Posterior cingulate gyrus (tissue), 11 donors: ENCODE measurements at places on chromosomes 11 and 22.
A peak's percentile ranks its signal among the peaks of the same experiment; 100 is the strongest.

DNA sequence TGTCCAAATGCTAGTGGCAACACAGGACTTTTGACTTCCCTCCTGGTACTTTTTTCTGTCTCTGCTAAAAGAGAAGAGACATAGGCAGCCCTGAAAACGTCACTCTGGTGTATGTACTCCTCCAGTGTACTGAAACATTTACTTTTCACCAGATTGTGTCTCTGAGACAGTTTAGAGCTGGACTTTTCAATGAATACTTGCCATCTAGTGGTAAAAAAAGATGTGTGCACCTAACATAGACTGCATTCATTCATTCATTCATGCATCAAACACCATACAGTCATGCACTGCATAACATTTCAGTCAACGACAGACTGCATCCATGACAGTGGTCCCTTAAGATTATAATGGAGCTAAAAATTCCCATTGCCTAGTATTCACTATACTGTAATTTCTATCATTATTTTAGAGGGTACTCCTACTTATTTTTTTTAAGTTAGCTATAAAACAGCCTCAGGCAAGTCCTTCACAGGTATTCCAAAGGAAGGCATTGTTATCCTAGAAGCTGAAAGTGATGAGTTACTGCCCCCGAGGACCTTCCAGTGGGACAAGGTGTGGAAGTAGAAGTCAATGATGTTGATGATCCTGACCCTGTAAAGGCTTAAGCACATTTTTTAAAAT is 186.2 kb downstream of the SPON1 start:
- no peak for DNase-seq

DNA sequence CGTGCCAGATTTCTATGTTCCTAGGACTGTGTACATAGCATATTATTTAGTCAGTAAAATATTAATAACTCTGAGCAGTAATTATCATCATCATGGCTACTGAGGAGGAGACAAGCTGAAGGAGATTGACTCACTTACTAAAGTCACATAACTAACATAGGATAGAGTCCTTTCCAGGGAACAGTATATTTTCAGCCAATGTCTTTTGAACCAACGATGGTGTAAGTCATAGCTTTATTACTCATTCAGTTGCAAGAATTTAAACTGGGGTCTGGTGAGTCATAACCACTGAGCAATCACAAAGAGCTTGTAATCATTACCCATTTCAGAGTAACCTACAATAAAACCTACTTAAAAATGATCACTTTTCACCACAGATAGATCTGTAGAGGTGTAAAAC is 1564.8 kb upstream of the TENM4 start:
- no peak for DNase-seq

- no peak for DNase-seq
Measured at GRCh38 chr11:64879244-64879900, 951 bp upstream of the EHD1 start.

- DNase-seq = no peak
Measured at GRCh38 chr22:45064313-45065278, 54.8 kb upstream of the PHF21B start.

- DNase-seq = no peak
Measured at GRCh38 chr11:27599217-27599616, 92.6 kb upstream of the LIN7C start.

GRCh38 chr11:131652231-131652630 is 281.8 kb downstream of the NTM start:
- no peak for DNase-seq

- DNase-seq = no peak
Measured at GRCh38 chr11:36033936-36034335, 90.1 kb downstream of the LDLRAD3 start.

DNA sequence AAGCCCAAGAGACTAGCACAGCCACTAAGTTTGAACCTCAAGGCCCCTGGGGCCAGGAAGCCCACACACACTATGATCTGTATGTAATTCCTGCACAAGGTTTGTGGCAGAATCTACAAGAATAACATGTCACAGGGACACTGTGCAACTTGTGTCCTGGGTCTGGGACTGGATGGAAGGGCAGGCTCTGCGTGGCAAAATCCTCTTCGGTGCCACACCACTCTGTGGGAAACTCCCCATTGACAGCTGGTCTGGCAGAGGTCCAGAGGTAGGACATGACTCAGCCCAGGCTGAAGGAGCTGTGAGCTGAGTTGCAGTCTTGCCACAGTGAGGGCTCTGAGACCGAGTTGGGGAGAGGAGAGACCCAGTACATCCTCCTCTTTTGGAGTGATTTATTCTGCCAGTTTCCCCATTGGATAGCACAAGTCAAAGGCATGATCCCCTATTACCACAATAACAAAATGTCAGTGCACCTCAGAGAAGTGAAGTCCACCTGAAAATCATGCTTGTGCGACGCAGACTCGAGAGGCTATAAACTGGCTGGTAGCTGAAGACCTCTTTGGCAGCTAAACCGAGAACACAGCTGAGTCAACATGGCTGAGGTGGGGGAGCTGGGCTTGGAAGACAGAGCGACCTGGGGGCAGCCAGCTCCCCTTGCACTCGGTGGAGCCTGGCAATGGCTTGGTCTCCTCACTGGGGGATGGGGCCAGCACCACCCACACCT is 23.3 kb upstream of the SERPIND1 start:
- peak; percentile 66 for DNase-seq

DNA sequence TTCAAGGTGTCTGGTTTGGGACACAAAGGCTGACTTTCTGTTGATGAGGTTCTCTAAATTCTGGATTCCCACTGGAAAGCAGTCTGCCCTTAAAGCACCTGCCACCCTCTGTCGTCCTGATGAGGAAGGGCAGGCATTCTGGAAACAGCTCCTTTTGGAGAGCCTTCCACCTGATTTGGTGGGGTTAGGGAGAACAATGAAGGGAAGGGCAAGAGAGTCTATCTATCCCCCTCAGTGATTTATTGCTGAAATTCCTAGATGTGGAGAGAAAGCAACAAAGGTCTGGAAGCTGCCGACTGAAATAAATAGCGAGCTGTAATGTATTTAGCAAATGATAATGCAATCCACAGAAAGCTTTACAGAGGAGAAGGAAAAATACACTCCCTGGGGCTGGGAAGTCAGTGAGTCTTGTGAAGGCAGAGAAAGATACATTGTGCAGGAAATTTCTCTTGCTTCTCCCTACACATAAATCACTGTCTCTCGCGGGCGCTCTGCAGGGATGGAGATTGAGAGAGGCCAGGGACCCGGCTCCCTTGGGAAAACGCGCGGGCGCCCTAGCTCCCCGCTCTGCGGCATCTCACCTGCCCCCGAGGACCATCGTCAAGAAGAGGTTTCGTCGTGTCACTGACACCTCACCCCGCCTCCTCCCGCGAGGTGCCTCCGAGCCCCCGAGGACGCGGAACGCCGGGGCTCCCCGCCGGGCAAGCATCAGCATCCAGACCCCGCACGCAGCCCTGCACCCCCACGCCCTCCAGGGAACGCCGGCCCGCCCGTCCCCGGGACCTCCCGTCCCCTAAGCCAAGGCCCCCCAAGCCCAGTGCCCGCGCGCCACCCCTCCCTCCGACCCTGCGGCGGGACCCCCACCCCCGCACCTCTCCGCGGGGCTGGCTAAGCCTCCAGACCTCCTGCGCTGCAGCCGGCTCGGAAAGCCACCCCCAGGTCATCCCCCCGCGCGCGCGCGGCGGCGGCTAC is 673 bp downstream of the CDON start:
- DNase-seq = peak; percentile 18

GRCh38 chr11:13119941-13120520 is 110.9 kb downstream of the RASSF10 start:
- no peak for DNase-seq

DNA sequence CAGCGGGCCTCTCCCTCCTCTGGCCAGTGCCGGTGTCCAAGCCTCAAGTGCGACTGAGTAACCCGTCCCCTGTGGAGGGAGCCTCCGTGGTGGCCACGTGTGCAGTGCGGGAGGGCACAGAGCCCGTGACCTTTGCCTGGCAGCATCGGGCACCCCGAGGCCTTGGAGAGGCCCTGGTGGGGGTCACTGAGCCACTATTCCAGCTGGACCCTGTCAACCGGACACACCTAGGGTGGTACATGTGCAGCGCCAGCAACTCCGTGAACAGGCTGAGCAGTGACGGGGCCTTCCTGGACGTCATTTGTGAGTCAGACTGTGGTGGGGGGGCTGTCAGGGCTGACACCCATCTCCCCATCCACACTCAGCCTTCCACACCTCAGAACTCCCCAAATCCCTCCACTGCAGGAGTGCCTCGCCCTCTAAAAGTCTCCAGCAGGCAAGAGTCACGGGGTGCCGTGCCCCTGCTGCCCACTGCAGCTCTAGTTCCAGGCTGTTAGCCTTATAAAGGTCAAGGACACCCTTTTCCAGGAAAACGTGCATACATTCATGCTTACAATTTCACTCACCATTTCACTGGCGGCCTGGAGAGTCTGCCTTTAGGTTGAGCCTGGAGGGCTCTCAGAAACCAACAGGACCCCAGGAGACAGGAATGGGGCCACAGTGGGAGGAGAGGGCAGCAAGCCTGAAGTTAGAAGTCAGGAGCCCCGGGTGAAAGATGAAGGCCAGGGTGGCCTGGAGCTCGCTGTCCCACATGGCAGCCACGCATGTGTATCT is 2.6 kb downstream of the VSIG10L2 start:
- DNase-seq = no peak

- DNase-seq = peak; percentile 80
Measured at GRCh38 chr22:50704510-50705218, 32.0 kb downstream of the SHANK3 start.

DNA sequence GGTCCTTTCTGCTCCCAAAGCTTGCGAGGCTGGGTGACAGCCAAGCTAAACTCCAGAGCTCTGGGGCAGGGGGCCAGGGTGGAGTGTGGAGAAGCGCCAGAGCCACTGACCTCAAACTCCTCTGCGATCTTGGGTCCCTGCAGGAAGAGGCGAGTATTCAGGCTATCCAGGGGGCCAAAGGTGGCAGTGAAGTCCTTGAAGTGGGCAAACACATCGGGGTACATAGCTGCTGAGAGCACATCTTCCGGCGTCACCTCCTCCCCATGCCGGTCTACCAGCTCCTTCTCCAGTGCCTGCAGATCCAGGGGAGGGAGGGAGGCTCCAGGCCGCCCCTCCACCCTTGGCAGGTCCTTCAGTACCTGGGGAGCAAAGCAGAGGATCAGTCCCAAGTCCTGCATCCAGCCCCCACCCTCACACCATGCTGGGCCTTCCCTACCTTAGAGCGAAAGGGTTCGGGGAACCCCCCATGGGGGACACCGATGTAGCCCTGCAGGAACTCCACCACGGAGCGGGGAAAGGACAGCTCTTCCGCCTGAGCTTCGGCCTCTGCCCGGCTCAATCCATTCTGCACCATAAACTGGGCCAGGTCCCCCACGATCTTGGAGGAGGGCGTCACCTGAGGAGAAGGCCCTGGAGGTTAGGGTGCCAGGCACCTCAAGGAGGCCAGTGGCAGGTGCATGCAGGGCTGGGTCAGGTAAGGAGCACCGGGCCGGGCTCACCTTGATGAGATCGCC is 6.4 kb downstream of the RCE1 start:
- DNase-seq = peak; percentile 13

GRCh38 chr22:46297151-46297812 is 612 bp downstream of the GTSE1 start:
- peak; percentile 86 for DNase-seq

- peak; percentile 29 for DNase-seq
Measured at GRCh38 chr22:45582955-45583320, 80.3 kb downstream of the FBLN1 start.

GRCh38 chr22:40401532-40401931 is 31.1 kb downstream of the SGSM3 start:
- no peak for DNase-seq

DNA sequence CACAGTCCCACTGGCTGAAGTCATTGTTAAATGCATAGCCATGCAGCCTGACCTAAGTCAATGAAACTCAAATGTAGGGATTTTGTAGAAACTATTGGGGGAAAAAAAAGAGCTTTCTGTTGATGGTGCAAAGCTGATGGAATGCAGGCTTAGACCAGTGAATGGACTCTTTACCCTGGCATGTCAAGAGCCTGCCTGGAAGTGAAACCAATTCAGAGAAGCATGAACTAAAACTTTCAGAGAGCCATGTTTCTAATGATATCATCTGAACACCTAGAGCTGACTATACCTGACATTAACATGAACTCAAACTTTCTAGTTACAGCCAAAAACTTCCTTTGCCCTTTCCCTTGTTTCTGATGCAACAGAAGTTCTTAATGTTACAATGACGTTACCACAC is 89.0 kb downstream of the APIP start:
- DNase-seq = no peak

- DNase-seq = no peak
Measured at GRCh38 chr11:116707161-116707629, 65.6 kb downstream of the BUD13 start.
